ENCODE measurements at places on chromosomes 5 and 9. TPM values are rescaled to one million over a fixed set of nuclear protein-coding genes. Genes with fewer than 3 reads are reported as not detected.

DNA sequence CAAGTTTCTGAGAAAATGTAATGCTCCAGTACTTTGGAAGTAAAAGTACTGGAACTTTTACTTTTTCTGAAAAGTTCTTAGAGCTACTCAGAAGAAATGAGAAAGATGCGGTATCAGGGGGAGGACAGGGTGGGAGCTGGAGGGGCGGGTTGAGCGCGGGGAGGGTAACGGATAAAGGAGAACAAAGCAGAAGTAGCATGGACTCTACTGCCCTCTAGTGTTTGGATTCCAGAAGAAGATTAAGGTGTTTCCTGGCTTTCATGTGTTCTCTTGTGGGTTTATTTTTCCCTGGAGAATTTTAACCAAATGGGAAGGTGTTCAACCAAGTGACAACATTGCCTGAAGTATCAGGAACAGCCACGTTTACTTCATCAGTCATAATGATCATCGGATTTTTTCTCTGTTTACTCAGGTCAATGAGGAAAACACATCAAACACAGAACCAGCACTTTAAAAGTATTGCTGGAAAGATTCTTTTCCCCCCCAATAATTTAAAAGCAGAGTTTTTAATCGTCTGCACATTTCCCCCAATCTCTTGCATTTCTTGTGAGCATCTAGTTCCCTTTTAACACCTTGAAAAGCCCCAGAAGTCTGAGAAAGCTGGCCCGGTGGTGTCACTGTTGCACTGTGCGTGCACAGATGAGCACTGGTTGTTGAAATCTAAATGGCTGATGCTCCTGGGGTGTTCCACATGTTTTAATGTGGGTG is 190.6 kb downstream of the MPDZ start:
- H3K27me3 ChIP-seq: peaks cover 15% of the 10 kb centered on the region
- no peak overlapping the region for H3K4me3 ChIP-seq
- H3K36me3 ChIP-seq: no peaks in the 10 kb centered on the region
- peaks cover 6% of the 10 kb centered on the region for H3K4me1 ChIP-seq
- DNase-seq: peak; percentile 16
- H3K27ac ChIP-seq: no peak overlapping the region

GRCh38 chr5:62212648-62213047 is 93.4 kb upstream of the KIF2A start:
- H3K36me3 ChIP-seq: no peaks in the 10 kb centered on the region
- DNase-seq: no peak
- H3K4me1 ChIP-seq: peaks cover 7% of the 10 kb centered on the region

- no peak for DNase-seq
- H3K27me3 ChIP-seq: no peaks in the 10 kb centered on the region
- no peak overlapping the region for H3K4me3 ChIP-seq
- H3K27ac ChIP-seq: no peak overlapping the region
Measured at GRCh38 chr5:67338421-67338820, 141.8 kb upstream of the CD180 start.

Gene ITK
- not detected for total RNA-seq

Gene LRRC19
- 0.21 TPM for total RNA-seq

GRCh38 chr5:159451197-159452052 is 121.1 kb upstream of the IL12B start:
- H3K27ac ChIP-seq: no peak overlapping the region
- H3K4me1 ChIP-seq: peaks cover 36% of the 10 kb centered on the region
- no peak for DNase-seq

DNA sequence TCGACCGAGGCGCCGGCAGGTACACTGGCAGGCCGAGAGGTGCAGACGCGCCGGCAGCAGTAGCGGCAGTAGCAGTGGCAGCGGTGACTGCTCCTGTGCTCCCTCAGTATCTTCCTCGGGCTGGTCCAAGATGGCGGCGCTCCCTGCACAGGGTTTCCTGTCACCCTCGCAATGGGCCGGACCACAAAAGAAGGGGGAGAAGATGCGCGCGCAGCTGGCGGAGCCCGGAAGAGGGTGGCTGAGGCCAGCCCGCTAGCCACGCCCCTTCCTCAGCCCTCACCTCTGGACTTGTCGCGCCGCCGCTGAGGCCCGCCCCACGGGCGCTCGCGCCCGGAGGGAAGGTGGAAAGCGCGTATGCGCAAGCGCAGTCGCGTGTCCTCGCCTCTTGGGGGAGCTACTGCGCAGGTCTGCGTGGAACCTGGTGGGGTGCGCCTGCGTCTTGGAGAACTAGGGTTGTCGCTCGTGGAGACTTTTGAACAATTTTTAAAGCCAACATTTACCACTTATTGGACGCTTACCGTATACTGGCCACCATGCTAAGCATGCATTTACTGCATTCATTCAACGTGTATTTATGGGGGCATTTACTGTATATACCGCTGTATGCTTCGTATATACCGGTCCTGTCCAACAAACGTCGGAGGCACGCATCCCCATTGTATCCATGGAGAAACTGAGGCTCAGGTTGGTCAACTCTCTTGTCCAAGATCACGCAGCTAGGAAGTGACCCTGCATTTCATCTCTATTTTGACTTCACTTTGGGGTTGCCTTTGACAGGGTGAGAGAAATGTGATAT is at the start of gene RAB14:
TSS of gene RAB14 (minus strand) at position 132 of the 796 bp plus-strand sequence. CDS start 8,457 bp downstream, outside the sequence.
- peaks cover 7% of the 10 kb centered on the region for H3K4me1 ChIP-seq
- H3K27me3 ChIP-seq: no peaks in the 10 kb centered on the region
- DNase-seq: peak; percentile 97
- H3K27ac ChIP-seq: peak within 1 kb of the TSS; percentile 52
- peaks cover 26% of the 10 kb centered on the region for H3K36me3 ChIP-seq

DNA sequence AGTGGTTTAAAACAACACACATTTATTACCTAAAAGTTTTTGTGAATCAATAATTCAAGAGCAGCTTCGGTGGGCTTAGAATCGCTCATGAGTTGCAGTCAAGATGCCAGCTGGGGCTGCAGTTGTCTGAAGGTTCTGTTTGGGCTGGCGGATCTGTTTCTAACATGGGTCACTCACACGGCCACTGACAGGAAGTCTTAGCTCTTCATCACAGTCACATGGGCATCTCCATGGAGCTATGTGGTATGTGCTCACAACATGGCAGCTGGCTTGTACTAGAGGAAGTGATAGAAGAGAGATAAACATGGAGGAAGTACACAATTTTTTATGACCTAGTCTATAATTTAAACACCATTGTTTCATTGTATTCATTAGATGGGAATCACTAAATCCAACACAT is 11.2 kb downstream of the KLHL9 start:
- no peak for DNase-seq
- H3K27ac ChIP-seq: no peak overlapping the region
- H3K36me3 ChIP-seq: peaks cover 8% of the 10 kb centered on the region
- H3K27me3 ChIP-seq: no peaks in the 10 kb centered on the region

- H3K4me3 ChIP-seq: no peak overlapping the region
- H3K27me3 ChIP-seq: no peaks in the 10 kb centered on the region
- H3K36me3 ChIP-seq: no peaks in the 10 kb centered on the region
- peaks cover 35% of the 10 kb centered on the region for H3K4me1 ChIP-seq
- DNase-seq: no peak
- H3K27ac ChIP-seq: no peak overlapping the region
Measured at GRCh38 chr5:87190687-87191086, 77.0 kb upstream of the RASA1 start.

- no peaks in the 10 kb centered on the region for H3K27me3 ChIP-seq
- no peak for DNase-seq
- no peak overlapping the region for H3K4me3 ChIP-seq
- H3K27ac ChIP-seq: peak overlapping the region; percentile 38
Measured at GRCh38 chr5:173513521-173513991, 102.9 kb downstream of the BOD1 start.

DNA sequence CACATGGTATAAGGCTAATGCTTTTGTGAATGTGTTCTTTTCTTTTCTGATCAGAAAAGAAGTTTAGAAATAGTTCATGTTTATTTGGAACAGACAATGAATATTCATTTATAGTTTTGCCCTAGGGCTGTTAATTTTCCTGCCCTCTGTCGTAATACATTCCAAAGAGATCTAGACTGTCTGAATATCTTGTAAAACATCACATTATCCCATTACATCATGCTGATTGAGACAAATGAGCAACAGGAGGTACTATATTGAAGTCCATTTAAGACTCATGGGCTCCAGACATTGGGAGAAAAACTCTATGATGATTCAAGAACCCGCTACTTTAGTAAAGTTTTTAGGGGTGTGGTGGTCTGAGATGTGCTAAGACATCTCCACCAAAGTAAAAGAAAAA is 121.2 kb upstream of the MAP1B start:
- H3K4me1 ChIP-seq: peaks cover 10% of the 10 kb centered on the region
- H3K27ac ChIP-seq: no peak overlapping the region
- no peaks in the 10 kb centered on the region for H3K27me3 ChIP-seq
- no peak overlapping the region for H3K4me3 ChIP-seq

Gene NTRK2
- total RNA-seq: 1.5 TPM

Gene CD72
- total RNA-seq: 0.38 TPM

Data from Calu3 (cell line).